ENCODE measurements at places on chromosomes 1 and 21.
A peak's percentile ranks its signal among the peaks of the same experiment; 100 is the strongest.

- peak; percentile 91 for DNase-seq
Measured at GRCh38 chr1:108000620-108001111, 35.7 kb upstream of the VAV3 start.

DNA sequence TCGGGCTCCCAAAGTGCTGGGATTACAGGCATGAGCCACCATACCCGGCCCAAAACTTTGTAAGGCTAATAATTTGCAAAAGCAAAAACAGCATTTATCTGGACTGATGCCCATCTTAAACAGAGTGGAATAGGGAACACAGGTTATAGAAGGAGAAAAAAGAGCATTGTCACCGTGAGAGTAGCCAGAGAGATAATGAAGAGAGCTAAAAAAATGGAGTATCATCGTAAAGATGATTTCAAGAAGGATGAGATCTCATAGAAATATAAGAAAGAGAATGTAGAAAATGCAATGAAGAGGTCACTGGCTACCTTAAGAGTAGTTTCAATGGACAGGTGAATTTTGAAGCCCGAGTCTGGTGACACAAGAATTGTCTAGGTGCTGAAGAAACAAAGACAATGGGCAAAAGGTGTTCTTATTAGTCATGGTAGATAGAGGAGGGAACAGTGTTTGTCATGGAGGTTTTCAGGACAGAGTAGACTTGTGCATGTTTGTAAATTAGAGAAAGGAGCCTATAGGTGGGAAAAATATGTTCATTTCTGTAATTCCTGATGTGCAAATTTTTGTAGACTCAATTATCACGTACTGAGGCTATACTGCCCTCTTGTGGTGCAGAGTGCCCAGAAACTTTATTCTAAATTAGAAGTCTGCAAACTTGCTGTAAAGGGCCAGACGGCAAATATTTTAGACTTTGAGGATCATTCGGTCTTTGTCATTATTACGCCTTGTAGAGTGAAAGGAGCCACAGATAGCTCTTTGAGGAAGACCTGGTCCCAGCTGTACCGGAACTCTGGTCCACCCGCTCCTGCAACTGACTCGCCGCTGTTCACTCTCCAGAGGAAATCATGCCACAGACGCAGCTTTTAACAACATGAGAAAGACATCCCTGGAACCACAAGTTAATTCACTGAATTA lies 8.1 kb upstream of the TMEM183A start:
- peak; percentile 69 for DNase-seq

DNA sequence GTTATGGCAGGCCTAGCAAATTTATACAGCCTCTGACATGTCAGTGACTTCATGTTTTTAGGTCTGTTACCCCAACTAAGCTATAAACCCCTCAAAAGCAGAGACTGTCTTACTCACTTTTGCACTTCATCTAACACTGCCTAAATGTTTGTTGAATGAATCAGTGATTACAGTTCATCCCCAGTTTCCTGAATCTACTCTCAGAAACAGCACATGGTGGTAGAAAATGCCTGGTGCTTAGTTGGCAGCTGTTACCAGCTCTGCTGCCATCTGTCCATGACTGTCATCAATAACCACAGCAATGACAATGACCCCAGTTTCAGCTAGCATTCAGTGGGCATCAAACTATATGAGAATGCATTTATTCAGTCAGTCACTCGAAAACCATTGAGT lies 110.5 kb upstream of the SERBP1 start:
- peak; percentile 48 for DNase-seq

- no peak for DNase-seq
Measured at GRCh38 chr1:181548497-181548896, 65.2 kb downstream of the CACNA1E start.

- DNase-seq, result peak; percentile 63
Measured at GRCh38 chr1:27589841-27590426, 14.0 kb downstream of the AHDC1 start.

- peak; percentile 52 for DNase-seq
Measured at GRCh38 chr1:30990591-30990990, 74.9 kb downstream of the PUM1 start.

GRCh38 chr1:23772049-23772853 lies 6.0 kb upstream of the PITHD1 start:
- peak; percentile 87 for DNase-seq

DNA sequence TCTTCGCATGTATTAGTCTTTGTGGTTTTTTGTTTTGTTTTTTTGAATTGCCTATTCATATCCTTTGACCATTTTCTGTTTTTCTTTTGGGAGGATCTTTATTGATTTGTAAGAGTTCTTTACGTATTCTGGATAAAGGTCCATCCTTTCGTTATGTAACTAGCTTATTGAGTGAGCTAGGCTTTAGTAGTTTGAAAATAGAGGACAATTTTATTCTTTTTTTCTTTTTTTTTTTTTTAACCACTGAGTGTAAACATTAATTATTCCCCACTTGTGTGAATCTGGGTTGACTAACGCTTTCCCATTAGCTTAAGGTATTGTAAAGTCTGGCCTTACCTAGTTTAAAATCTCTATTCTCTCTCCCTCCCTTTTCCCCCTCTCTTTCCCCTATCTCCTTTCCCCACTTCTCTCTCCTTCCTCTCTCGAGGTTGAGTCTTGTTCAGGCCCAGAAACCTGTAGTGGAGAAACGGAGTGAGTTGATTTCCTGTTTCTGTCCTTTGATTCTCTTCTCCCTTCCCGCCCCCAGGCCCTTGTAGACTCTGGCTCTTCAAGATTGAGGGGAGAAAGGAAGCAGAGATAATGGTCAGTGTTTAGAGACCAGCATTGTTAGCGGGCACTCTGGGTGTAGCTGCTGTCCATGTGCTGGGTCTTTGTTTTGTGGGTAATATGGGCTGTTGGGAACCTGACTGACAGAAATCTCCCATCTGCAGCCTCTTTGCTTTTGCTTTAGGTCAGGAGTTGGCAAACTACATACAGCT lies 1.5 kb downstream of the MORC3 start:
- peak; percentile 22 for DNase-seq

DNA sequence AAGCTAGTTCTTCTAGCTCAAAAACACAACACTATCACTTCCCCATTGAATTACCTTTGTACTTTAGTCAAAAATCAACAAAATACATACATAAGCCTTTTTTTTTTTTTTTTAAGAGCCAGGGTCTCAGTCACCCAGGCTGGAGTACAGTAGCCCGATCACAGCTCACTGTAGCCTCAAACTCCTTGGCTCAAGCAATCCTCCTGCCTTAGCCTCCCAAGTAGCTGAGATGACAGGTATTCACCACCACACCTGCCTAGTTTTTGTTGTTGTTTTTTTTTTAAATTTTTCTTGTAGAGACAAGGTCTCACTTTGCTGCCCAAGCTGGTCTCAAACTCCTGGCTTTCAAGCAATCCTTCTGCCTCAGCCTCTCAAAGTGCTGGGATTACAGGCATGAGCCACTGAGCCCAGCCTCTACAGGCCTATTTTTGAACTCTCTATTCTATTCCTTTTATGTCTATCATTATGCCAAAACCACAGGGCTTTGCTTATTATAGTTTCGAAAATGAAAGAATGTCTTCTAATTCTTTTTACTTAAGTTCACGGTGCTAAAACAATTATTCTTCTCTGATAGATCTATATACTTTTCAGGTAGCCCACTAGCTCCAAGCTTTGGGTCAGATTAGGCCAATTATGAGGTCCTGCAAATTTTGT lies 29.6 kb downstream of the GPBP1L1 start:
- no peak for DNase-seq

DNA sequence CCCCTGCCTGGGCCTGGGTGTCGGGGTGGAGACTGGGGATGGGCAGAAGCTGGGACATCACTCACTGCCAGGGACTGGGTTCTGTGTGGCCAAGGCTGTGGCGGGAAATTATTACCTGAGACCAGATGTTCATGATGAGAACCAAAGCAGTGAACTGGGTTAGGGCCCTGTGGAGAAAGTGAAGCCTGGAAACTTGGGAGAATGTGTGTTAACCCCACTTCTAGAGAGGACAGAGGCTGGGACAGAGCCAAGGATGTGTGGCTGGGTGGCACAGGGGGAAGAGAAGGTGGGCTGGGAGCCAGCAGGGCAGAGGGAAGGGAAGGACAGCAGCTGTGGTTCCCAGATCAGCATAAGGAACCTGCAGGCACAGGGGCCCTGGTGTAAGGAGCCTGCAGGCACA lies 31.3 kb downstream of the CNIH3 start:
- no peak for DNase-seq

- peak; percentile 91 for DNase-seq
Measured at GRCh38 chr1:93814059-93814794, 64.8 kb downstream of the DNTTIP2 start.

GRCh38 chr1:54338464-54338863 lies 67.7 kb downstream of the SSBP3 start:
- DNase-seq, result no peak

- DNase-seq, result peak; percentile 47
Measured at GRCh38 chr21:27802816-27803475, 836.1 kb upstream of the ADAMTS5 start.

DNA sequence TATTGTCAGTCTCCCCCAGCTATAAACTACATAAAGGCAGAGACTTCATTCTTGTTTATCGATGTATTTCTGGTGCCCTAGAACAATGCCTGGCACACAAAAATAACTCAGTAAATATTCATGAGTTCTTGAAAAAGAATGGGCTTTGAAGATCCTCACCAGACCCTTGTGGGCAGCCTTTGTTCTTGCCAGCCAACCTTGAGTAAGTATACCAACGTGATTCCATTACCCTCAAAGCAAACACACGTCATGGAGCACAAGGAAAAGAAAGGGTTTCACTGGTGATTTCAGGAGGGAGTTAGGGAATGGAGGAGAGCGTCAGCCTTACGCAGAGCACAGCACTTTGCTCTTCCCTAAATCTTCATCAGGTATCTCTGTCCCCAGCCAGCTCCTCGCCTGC lies 29.4 kb downstream of the NMNAT2 start:
- no peak for DNase-seq

GRCh38 chr21:39321424-39321823 lies 8.0 kb upstream of the BRWD1 start:
- no peak for DNase-seq

DNA sequence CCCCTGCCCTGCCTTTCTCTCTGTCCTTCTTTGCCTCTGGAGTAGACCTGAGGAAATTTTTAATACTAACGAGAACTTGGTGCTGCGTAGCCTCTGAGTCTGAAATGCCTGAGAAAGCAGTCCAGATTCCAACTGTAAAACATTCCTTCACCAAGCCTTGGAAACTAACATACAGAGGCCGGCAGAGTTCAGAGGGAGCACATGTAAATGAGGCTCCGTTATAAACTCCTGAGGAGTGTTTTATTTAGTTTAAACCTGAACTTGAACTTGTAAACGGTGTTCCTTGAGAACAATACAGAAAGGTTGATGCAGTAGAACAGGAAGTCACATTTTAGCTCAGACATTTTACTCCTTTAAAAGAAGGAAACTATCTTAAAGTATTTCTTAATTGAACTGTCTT lies 280.7 kb downstream of the TM2D1 start:
- DNase-seq, result no peak

- peak; percentile 16 for DNase-seq
Measured at GRCh38 chr1:58290685-58291372, 255.7 kb downstream of the OMA1 start.

DNA sequence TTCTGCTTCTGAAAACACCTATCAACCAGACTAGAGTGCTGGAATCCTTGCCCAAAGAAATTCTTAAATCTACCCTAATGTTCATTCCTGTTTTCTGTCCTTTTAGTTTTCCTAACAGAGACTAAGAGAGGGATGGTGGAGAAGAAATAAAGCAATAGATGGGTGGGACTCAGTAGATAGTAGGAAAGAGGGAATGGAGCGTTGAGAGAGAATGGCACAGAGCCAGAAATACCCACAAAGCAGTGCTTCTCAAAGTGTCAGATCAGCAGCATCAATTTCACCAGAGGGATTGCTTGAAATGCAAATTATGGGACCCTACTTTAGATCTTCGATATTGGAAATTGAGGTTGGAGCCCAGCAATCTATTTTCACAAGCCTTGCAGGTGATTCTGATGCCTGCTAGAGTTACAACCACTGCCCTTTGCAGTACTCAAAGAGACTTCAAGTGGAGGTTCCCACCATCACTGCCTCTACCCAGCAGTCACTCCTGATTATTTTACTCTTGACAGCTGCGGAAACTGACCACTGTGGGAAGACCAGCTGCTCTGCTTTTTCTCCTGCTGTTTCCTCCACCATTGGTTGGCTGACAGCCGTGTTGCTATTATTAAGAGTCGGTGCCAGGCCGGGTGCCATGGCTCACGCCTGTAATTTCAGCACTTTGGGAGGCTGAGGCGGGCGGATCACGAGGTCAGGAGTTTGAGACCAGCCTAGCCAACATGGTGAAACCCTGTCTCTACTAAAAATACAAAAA lies 11.4 kb upstream of the PRPF3 start:
- DNase-seq, result no peak

- DNase-seq, result no peak
Measured at GRCh38 chr1:30190511-30191153, 532.8 kb downstream of the MATN1 start.

- DNase-seq, result peak; percentile 33
Measured at GRCh38 chr1:19621274-19621950, 22.7 kb upstream of the NBL1 start.

DNA sequence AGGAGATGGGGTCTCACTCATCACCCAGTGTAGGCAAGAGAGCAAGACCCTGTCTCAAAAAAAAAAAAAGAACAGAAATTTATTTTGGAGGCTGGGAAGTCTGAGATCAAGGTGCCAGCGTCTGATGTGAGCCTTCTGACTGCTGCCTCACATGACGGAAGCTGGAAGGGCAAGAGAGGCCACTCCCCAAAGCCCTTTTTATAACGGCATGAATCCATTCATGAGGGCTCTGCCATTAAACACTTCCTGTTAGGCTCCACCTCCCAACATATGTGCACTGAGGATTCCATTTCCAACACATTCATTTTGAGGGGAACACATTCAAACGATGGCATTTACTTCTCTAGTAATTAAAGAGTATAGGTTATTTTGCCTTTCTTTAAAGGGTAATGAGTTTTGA lies 50.9 kb upstream of the C1orf198 start:
- DNase-seq, result no peak

DNA sequence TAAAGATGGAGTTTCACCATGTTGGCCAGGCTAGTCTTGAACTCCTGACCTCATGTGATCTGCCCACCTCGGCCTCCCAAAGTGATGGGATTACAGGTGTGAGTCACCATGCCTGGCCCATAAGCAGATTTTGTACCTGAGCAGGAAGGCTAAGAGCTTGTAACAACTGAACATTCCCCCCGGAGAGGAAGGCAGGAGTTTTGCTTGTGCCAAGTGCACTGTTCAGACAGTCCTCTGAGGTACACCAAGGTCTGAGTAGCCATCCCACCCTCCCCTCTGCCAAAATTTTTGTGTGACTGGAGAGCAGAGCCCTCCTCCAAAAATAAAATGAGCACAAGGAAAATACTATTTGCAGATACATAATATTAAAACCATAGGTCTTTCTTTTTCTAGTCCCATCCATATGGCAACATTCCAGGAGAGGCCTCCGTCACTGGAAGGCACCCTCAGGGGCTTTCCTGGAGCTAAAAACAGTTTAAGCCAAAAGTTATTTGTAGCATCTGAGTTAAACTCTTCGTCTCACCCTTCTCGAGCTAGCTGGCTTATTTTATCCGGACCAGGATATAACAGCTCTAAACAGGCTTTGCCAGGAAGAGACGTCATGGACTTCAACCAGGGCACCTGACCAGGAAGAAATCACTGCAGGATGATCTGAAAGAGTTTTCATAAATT lies 27.2 kb downstream of the CAPN2 start:
- no peak for DNase-seq

- no peak for DNase-seq
Measured at GRCh38 chr1:1337793-1338147, 6.7 kb downstream of the TAS1R3 start.

- no peak for DNase-seq
Measured at GRCh38 chr21:44874497-44875315, 1.2 kb upstream of the PTTG1IP start.

- DNase-seq, result no peak
Measured at GRCh38 chr1:99942723-99943122, 27.1 kb upstream of the SLC35A3 start.

GRCh38 chr1:85398391-85399064 lies 66.4 kb downstream of the DDAH1 start:
- peak; percentile 80 for DNase-seq

All from cardiac fibroblast (primary cell).